Diencephalon (tissue), 1 donor: ENCODE measurements at places on chromosomes 11 and 22. TPM values are rescaled to one million over a fixed set of nuclear protein-coding genes. Genes with fewer than 3 reads are reported as not detected.

The RRM1 gene
- 62.3 TPM for total RNA-seq

The CARD18 gene
- not detected for total RNA-seq

The PHF5A gene
- total RNA-seq, result 35.1 TPM

The MS4A7 gene
- 2.1 TPM for total RNA-seq

The DDIAS gene
- 2.8 TPM for total RNA-seq

The PRODH gene
- total RNA-seq, result 10.1 TPM

The MAPK8IP1 gene
- 131 TPM for total RNA-seq

The ANO5 gene
- 35.5 TPM for total RNA-seq

The RTN4RL2 gene
- total RNA-seq, result 0.46 TPM

The TMEM121B gene
- 12.5 TPM for total RNA-seq

The CASP4 gene
- 4.2 TPM for total RNA-seq

The ZP1 gene
- total RNA-seq, result 0.46 TPM

The NRXN2 gene
- total RNA-seq, result 397 TPM

The ANO1 gene
- 0.23 TPM for total RNA-seq

The APOL5 gene
- not detected for total RNA-seq

The PRG3 gene
- not detected for total RNA-seq

The CHID1 gene
- total RNA-seq, result 37.4 TPM

The NTM gene
- 224 TPM for total RNA-seq

The MED17 gene
- 49.6 TPM for total RNA-seq

The TSKU gene
- 4.6 TPM for total RNA-seq
